ENCODE measurements at places on chromosomes 5 and 9. TPM values are rescaled to one million over a fixed set of nuclear protein-coding genes. Genes with fewer than 3 reads are reported as not detected.

DNA sequence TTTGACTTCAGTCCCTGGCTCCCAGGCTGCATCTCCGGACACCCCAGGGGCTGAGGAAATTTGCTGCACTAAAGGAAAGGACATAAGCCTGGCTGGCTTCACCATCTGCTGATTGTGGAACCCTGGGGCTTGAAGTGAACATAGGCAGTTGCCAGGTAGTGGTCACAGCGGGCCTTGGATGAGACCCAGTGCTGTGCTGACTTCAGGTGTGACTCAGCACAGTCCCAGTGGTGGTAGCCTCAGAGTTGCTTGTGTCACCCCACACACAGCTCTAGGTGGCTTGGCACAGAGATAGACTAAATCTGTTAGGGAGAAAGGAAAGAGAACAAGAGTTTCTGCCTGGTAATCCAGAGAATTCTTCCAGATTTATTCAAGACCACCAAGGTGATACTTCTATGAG lies 36.1 kb upstream of the RUSC2 start:
- no peak for DNase-seq

DNA sequence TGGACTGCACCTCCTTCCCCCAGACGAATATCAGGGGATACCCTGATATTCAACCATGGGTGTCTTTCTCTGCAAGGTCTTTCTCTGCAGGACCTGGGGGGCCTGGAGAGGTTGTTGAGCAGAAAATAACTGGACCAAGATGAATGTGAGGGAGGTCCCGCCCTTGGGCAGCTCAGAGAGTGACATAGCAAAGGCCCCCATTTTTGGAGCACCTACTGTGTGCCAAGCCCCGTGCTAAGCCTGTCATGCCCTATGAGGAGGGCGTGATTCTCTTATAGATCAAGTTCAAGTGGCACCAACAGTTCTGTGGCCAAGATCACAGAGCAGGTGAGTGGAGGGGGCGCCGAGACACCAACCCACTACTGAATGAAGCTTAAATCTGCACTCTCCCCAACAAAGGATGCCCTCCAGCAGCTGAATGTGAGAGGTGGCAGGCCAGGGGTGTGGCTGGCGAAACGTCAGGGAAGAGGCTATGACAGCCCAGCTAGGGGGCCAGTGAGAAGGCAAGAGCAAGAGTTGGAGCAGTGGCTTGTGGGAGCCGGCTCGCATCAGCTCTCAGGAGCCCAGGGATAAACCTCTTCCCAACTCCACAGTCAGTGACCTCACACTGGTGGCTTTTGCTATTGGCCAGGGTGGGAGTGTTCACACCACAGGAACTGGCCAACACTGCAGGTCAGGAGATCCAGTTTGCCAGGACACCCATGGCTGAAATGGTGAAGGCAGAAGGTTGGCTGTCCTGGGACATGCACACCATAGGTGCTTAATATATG lies 5.3 kb downstream of the SARDH start:
- no peak for DNase-seq

DNA sequence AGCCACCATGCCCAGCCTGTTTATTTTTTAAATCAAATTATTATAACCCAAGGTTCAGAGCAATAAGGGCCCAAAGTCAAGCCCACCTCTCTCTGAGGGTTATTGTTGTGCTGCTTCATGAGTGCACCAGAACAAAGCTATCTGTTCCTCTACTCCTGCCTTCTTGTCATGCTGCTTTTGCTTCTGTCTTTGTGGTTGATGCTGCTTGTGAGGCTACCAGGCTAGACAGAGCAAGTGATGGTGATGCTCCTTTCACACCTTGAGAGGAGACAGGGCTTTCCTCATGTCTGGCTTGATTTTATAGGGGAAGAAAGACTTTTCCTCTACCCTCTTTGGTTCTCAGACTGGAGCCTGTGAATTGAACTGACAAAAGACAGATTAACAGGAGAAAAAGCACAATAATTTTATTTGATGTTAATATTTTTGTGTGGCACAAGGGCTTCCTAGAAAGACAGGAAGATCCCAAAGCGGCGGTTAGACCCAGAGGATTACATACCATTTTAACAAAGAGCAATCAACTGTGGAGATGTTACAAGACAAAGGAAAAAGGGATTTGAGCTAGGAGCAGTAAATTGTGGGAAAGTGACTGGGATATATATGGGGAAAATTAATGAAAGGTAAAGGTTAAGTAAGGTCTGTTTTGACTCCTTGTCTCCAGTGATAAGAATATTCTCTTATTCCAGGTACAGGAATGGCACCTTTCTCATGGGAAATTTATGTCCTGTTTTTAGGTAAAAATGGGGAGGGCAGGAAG lies 4.4 kb upstream of the CD180 start:
- DNase-seq, result no peak

GRCh38 chr5:144313147-144313726 lies 142.6 kb downstream of the KCTD16 start:
- no peak for DNase-seq

DNA sequence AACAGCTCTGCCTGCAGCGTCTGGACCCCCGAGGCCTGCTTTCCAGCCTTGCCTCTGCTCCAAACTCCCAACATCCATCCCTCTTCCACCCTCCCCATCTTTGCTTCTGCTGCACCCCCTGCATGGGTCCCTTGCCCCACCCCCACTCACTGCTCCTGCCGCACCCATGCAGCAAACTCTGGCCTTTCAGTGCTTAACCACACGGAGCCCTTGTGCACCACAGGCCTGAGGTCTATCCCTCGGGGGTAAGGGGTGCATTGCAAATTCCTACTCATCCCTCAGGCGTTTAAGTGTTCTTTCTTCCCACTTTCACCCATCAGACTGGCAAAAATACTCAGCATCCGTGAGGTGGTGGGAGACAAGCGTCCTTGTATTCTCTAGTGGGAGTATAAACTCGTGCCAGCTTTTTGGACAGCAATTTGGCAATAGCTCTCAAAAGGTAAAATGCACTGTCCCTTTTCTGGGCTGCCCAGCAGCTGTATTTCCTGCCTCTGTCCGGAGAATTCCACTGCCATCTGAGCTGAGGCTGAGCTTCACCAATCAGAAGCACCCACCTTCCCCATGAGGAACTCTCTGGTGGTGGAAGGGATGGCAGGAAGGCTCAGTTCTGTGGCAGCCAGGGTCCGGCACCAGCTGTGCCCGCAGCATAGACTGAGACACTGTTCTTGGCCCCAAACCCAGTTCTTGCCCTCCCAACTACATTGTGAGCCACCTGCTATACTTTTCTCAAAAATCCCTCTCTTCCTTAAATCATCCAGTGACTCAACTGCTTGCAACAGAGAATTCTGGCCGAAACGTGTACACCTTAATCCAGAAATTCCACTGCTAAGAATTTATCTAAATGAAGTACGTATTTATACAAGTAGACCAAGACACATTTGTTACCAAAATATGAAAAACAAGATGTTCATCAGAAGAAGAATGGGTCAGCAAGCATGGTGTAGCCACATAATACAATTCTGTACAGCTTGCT lies 15.0 kb downstream of the PSMB7 start:
- no peak for DNase-seq

GRCh38 chr5:52830650-52831049 lies 42.9 kb downstream of the ITGA1 start:
- no peak for DNase-seq

GRCh38 chr9:31608416-31608815 lies 776.0 kb upstream of the ACO1 start:
- DNase-seq, result no peak

DNA sequence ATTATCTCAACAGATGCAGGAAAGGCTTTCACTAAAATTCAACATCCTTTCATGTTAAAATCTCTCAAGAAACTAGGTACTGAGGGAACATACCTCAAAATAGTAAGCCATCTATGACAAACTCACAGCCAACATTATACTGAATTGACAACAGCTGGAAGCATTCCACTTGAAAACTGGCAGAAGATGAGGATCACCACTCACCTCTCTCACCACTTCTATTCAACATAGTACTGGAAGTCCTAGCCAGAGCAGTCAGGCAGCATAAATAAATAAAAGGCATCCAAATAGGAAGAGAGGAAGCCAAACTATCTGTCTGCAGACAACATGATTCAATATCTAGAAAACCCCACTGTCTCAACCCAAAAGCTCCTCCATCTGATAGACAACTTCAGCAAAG lies 203.6 kb upstream of the GRAMD2B start:
- no peak for DNase-seq

- no peak for DNase-seq
These were observed 577.6 kb downstream of the TLR4 start for GRCh38 chr9:118281772-118282171.

- DNase-seq, result no peak
These were observed 488.6 kb upstream of the PTGER4 start for GRCh38 chr5:40191150-40191549.

GRCh38 chr5:158811350-158811749 lies 288.4 kb downstream of the EBF1 start:
- DNase-seq, result no peak

DNA sequence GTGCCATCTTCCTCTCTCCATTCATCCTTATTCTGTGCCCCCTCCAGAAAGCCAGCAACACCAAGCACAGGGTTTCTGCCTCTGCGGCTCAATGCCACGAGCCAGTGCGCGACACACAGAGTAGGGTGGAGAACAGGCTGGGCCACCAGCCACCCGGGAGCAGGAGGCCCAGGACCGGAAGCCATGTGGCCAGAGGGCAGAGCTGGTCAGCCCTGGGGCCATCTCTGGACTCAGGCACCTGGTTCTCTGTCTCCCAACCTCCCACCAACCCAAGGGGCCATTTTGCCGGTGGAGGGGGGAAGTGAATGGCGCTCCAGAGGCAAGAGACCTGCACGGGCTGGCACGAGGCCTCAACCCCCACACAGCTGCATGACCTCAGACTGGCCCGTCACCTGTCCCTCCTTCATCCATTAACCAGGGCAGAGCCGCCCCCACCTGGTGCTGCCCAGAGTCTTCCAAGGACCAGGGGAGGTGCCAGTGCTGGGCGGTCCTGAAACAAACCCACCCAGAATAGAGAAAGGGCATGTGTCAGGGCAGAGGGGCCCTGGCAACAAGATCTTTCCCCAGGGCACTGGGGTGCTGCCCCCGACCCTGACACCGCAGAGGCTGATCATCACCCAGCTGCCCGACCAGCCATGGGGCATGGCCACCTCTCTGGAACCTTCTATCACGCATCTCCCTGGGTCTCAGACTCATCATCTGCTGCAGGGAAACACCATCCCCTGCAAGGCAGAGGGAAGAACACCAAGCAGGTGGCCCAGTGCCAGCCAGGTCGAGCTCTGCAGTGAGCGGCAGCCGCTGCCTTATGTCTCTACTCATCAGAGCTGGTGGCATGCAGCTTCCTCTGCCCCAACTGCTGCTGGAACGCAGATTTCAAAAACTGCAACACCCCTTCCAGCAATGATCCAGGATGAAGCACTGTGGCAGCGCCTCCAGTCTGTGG lies 11.9 kb downstream of the VAV2 start:
- DNase-seq, result peak; percentile 43

- no peak for DNase-seq
These were observed 173.1 kb upstream of the PAPPA start for GRCh38 chr9:115980502-115980901.

DNA sequence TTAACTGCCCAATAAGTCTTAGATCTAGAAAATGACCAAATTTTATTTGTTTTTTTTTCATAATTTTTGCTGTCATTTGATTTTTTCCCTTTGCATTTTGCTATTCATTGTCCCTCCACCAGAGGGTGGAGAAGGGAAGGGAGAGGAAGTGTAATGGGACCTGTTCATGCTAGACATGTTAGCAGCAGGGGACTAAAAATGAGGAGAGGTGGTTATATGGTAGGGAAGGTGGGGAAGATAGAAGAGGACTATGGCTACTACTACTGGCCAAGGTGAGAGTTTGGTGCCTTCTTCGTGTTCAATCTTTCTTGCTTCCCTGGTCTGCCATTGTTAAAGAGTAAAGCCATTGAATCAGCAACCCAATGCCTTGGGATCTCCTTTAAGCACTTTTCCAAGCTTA lies 6.4 kb downstream of the GRIA1 start:
- no peak for DNase-seq

GRCh38 chr9:81787747-81788632 lies 98.6 kb upstream of the TLE1 start:
- peak; percentile 67 for DNase-seq

The FOXD4L3 gene
- total RNA-seq, result not detected

The CAAP1 gene
- 12.3 TPM for total RNA-seq

The FRMD3 gene
- total RNA-seq, result 7.4 TPM

The HEMGN gene
- 0.93 TPM for total RNA-seq

The PCYOX1L gene
- total RNA-seq, result 9.2 TPM

The FGF10 gene
- 10.0 TPM for total RNA-seq

The EMB gene
- 40.2 TPM for total RNA-seq

The PCDHGA9 gene
- 13.2 TPM for total RNA-seq

The ZNF608 gene
- 8.5 TPM for total RNA-seq

All from aorta (tissue), 5 donors.